ENCODE measurements at places on chromosomes 4 and X. TPM values are rescaled to one million over a fixed set of nuclear protein-coding genes. Genes with fewer than 3 reads are reported as not detected.

- no peak overlapping the region for H3K4me3 ChIP-seq
- no peaks in the 10 kb centered on the region for H3K36me3 ChIP-seq
- H3K27me3 ChIP-seq, result no peaks in the 10 kb centered on the region
- H3K27ac ChIP-seq, result no peak overlapping the region
- H3K4me1 ChIP-seq, result no peaks in the 10 kb centered on the region
Observed at GRCh38 chrX:119638725-119639471, 32.7 kb upstream of the NKRF start.

DNA sequence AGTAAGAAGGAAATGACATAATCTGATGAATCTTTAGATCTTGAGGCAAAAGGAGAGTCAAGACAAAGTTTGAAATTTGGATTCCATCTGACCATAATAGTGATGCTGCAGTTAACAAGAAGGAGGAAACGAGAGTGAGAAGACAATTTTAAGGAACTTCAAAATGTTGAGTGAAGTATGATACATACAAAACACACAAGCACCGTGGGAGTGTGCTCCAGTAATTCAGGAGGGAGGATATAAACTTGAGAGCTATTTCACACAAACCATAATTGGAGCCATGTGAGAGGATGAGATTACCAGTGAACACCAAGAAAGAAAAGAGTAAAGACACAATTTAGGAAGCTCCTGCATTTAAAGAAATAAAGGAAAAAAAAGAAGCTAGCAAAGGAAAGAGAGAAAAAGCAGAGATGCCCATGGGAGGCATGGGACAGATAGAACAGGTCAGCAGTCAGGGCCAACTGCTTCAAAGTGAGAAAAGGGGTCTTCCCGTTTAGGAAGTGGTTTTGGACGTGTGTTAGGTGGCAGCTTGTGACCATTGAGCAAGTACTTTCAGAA, 150.7 kb upstream of the SLC7A11 start:
- H3K27me3 ChIP-seq, result no peaks in the 10 kb centered on the region
- H3K4me3 ChIP-seq, result no peak overlapping the region
- no peak for DNase-seq
- no peaks in the 10 kb centered on the region for H3K4me1 ChIP-seq

The GATA1 gene
- 0.24 TPM for total RNA-seq

DNA sequence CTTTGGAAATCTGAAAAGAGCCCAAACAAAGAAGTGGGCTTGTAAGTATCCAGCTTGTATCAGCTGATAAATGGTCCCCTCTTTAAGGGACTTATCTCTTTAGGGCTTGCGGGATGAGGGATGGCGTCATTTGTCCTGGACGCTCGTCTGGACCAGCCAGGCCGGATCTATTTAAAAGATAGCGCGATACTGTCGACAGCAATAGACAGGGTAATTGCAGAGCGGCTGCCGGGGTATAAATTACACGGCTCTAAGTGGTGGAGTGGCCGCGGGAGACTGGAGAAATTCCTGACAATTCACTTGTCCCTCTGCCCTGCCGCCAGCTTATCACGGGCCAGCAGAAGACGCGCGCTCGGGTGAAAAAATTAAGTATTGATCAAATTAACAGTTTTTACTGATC, 90.7 kb downstream of the FAM53A start:
- H3K27ac ChIP-seq, result no peak overlapping the region
- no peaks in the 10 kb centered on the region for H3K4me1 ChIP-seq
- H3K4me3 ChIP-seq, result no peak overlapping the region
- H3K27me3 ChIP-seq, result no peaks in the 10 kb centered on the region

Measured in testis (tissue), 5 donors.